ENCODE measurements at places on chromosomes 1 and 21.

DNA sequence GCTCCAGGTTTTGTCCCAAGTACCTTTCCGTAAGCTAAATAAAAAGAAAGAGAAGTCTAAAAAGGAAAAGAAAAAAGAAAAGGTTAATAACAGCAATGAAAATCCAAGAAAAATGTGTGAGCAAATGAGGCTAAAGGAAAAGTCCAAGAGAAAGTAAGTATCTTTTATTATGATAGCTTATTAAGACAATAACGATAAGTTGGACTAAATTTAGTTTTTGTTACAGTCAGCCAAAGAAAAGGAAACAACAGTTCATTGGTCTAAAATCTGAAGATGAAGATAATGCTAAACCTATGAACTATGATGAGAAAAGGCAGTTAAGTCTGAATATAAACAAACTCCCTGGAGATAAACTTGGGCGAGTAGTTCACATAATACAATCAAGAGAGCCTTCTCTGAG is 31.5 kb downstream of the BRDT start:
- DNase-seq: no peak

- DNase-seq: peak; percentile 60
Measured at GRCh38 chr1:151058692-151059091, 730 bp downstream of the CDC42SE1 start.

- DNase-seq: no peak
Measured at GRCh38 chr1:64599242-64599641, 129.3 kb downstream of the CACHD1 start.

- no peak for DNase-seq
Measured at GRCh38 chr1:163060343-163061007, 8.7 kb upstream of the RGS4 start.

- DNase-seq: peak; percentile 43
Measured at GRCh38 chr21:26804895-26805609, 40.2 kb downstream of the ADAMTS1 start.

- DNase-seq: no peak
Measured at GRCh38 chr1:223718850-223719249, 6.5 kb downstream of the CAPN2 start.

Measured in adipocyte (in vitro differentiated cells).